Stimulated activated CD4-positive, alpha-beta T cell treated with anti-CD3 and anti-CD28 coated beads, Interleukin-1b, Interleukin-23, amount 100 ng/mL, for 1 hour (primary cell): ENCODE measurements at places on chromosomes 1 and 21.
A peak's percentile ranks its signal among the peaks of the same experiment; 100 is the strongest.

GRCh38 chr1:247966532-247967204 is 1.6 kb downstream of the OR2AK2 start:
- no peak for DNase-seq

- DNase-seq = peak; percentile 41
Measured at GRCh38 chr1:16243936-16244649, 7.1 kb upstream of the CPLANE2 start.

DNA sequence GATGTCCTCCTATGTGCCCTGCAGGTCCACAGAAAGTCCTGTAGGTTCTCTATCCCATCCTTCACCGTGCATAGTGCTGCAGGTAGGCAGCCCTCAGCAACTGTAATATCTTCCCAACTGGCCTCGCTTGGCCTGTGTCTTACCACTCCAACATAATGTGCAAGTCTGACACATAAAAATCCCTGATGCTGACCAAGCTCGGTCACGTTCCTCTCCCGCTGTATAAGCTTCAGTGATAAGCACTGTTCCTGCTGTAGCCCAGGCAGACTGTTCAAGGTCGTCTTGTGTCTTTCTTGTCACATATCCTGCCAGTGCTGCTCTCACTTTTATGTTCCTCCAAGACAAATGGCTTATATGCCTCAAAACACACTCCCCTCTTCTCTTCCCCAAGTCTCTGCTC is 19.4 kb upstream of the KCNE1 start:
- DNase-seq = no peak

DNA sequence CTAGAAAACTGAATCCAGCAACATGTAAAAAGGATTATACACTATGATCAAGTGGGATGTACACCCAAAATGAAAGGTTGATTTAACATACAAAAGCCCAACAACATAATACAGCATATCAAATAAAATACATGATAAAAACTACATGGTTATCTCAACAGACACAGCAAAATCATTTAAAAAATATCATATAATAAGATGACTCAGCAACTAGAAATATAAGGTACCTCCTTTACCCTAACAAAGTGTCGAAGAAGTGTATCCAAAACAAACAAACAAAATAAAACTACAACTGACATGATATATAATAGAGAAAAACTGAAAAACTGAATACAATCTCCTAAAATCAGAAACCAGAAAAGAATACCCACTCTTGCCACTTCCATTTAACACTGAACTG is 969.1 kb downstream of the AMY1C start:
- no peak for DNase-seq

DNA sequence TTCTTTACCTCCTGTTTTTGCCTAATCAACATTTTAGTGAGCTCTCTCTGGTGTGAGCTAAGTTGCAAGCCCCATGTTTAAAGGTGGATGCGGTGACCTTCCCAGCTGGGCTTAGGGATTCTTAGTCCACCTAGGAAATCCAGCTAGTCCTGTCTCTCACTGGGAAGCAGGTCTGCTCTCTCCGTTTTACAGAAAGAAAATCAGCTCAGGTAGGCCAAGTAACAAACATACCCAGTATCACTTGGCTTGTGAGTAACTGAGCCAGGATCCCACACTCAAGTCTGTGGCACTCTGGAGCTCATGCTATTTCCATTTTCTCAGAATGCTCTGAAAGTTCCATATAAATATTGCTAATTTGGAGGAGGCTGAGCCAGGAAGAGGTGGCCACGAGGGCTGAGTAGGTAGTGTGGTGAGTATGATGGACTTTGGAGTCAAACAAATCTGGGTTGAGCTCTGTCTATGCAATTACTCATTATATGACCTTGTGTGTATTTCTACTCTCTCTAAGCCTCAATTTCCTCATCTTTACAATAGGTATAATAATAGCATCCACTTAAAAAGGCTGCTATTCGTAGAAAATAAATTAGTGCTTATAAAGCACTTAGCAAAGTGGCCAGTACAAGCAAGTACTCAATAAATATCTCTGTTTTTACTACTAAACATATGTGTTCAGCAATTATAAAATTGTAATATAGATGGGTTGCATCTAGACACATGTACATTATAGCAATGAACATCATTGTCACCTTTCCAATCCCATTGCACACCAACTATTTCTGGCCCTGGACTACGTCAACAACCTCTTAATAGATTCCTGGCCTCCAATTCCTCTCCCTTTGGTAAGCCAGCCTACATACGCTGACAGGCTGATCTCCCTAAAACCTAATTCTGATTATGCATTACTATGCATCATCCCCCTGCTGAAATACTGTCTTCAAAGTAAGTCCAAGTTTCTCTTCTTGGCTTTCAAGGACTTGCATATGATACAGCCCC is 32.7 kb upstream of the DHCR24 start:
- no peak for DNase-seq

DNA sequence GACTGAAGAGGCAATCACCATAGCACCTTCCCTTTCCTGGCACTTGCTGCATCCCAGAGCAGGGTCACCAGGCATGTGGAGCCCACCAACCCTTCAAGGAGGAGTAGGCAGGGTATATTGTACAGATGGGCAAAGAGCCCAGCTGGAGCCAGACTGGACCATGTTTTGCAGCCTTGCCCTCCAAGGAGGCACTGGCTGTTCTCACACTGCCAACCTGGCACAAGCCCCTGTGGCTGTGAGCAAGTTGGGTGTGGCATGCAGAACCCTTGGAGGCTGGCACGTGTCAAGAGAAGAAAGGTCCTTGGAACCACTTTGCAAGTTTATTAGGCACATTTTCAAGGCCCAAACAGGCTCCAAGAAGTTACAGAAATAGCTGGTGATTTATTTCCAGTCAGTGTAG is 146.4 kb downstream of the FOXD2 start:
- DNase-seq = no peak

DNA sequence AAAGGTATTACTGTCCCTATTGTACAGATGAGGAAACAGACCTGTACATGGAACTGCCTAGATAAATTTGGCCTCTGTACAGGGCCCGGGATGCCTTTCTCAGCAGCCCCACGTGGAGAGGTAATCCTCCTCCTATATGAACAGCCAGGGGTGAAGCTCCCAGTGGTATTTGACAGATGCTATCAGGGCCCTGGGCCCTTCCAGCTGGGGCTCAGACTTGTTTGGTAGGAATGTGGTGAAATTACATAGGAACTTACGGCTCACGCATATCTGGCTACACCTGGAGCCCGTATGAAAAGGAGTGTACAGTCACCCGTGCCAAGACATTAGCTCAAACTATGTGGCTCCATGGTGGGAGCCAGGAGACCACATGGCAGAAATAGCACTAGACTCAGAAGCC is 24.8 kb upstream of the TCEA3 start:
- DNase-seq = no peak

DNA sequence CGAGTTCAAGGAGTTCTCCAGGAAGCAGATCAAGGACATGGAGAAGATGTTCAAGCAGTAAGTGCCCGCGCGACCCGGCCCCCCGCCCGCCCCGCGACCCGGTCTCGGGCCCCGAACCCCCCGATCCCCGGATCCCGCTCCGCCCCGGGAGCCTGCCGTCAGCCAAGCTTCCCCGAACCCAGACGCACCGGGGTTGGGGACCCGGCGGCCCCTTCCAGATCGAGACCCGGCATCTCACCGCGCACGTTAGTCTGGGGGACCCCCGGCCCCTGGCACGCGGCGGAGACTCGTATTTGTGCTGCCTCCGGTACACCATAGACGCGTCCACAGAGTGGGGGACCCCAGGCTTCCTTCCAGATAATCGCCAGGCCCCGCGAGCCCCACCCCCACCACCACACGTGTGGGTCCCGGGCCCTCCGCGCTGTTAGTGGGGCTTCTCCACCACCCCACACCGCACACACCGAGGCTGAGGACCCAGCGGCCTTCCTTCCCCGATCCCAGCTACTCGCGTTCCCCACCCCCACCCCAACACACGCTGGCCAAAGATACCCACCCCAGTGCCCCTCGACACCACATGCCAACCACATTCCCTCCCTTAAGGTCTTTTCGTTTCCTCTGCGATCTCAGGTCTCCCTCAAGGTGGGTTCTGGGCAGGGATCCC is 665 bp downstream of the EFHD2 start:
- no peak for DNase-seq

- no peak for DNase-seq
Measured at GRCh38 chr1:7826363-7826762, 26.5 kb downstream of the UTS2 start.

GRCh38 chr1:46520063-46520911 is 30.7 kb downstream of the DMBX1 start:
- DNase-seq = no peak

DNA sequence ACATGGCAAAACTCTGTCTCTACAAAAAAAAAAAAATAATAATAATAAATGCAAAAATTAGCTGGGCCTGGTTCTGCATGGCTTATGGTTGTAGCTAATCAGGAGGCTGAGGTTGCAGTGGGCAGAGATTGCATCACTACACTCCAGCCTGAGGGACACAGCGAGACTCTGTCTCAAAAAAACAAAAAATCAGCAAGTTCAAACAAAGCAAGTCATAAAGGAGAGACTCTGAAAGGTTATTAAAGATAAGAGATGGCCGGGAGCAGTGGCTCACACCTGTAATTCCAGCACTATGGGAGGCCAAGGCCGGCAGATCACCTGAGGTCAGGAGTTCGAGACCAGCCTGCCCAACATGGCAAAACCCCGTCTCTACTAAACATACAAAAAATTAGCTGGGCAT is 28.8 kb downstream of the COP1 start:
- no peak for DNase-seq

DNA sequence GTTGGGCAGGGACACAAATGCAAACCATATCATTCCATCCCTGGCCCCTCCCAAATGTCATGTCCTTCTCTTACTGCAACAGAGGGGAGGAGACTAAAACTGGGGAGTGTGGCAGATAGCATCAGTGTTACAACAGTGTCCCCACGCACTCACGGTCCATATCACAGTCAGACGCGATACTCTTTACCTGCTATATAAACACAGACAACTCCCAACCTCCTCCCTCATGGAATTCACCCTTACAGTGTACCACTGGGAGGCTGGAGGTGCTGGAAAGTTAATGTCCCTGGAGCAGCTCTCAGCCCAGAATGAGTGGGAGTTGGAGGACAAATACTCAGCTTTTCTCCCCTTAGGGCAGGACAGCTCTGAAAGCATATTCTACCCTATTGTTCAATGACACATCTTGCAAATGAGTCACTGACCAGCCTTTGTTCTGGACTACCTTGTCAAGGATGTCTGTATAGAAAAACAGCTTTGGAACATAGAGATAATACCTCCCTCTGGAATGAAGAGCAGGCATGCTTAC is 445.9 kb downstream of the SETD4 start:
- DNase-seq = no peak
